ENCODE measurements at places on chromosomes 1 and 21.
A peak's percentile ranks its signal among the peaks of the same experiment; 100 is the strongest.

DNA sequence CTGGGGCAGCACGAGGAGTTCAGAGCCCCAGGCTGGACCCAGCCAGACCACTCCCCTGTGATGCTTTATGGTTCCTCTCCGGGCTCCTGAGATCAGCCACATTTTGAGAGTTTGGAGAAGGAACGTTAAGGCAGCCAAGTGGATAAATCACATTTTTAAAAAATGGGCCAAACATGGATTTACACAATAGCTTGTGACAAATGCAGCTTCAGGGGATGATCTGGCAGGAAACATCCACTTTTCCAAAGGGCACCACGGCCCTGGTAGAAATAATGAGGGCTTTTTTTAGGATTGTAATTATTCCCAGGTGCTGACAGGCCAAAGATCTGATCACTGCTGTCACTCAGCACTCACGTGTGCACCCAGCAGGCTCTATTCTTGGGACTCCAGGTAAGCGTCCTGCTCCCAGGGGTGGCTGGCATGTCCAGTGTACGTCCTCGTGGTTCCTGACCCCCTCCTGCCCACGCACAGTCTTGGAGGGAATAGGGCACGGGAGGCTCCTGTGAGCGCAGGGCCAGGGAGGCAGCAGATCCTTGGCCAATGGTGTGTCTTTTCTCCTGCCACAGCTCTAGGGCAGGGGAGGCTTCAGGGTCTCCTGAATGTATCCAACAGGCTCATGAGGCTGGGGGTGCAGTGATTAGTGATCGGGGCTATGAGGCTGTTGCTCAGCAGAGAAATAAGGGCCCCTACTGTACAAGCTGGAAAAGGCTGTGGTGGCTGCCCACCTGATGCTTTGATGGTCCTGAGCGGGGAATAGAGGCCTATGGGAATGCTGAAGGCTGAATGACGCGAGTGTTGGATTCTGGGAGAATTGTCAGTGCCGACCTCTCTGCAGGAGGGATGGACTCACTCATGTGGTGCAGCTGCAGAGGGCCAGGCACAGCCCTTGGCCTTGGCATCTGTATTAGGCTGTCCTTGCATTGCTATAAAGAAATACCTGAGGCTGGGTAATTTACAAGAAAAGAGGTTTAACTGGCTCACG lies 415.7 kb downstream of the PTPRU start:
- DNase-seq: no peak

DNA sequence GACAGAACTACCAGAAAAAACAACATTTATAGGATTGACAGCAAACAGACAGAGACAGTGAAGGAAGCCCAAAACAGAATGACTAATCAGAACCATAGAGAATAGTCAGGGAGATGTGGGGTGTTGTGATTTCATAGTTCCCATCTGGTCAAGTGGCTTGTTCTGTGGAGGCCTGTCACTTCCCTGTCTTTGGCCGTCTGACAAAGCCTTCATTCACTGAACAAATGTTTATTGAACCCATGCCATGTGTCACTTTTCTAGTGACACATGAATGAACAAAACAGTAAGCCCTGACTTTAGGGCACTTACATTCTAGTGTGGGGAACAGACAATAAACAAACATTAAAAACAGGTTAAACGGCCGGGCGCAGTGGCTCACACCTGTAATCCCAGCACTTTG lies 3.2 kb upstream of the SRRM1 start:
- no peak for DNase-seq

DNA sequence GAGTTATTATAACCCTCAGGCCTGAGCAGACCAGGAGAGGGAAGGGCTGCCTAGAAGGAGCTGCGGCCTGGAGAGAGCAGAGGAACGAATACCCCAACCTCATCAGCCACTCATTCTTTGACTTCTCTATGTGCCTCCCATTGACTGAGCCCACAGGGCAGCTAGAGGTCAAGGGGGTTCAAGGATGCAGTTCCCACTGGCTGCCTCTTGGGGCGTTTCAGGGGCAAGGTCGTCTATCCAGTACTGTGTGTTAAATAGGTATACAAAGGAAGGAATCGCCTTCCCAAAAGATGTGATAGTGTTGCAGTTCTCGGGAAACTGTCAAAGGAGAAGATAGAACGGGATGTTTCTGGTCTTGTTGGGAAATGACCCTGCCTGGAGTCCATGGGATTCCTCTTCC lies 250.6 kb downstream of the PRDM2 start:
- no peak for DNase-seq

- DNase-seq: no peak
These were observed 19.9 kb downstream of the AGPAT3 start for GRCh38 chr21:43884861-43885417.

GRCh38 chr1:41573194-41573593 lies 88.7 kb upstream of the EDN2 start:
- no peak for DNase-seq

DNA sequence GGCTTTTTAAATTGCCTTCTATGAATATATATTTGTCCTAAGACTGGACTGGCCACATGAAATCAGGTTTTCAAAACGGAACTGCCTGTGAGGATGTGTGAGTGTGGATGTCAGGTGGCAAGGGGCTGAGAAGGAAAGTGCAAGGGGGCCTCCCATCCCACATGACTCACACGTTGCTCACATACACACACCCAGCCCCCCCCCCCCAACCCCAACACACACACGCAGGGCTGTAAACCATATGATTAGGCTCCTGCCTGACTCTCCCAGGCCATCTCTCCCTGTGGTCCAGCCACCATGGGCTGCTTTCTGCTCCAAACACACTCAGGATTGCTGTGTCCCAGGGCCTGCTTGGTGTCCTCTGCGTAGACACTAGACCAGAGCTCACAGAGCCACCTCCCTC lies 22.4 kb downstream of the DEGS1 start:
- peak; percentile 89 for DNase-seq

DNA sequence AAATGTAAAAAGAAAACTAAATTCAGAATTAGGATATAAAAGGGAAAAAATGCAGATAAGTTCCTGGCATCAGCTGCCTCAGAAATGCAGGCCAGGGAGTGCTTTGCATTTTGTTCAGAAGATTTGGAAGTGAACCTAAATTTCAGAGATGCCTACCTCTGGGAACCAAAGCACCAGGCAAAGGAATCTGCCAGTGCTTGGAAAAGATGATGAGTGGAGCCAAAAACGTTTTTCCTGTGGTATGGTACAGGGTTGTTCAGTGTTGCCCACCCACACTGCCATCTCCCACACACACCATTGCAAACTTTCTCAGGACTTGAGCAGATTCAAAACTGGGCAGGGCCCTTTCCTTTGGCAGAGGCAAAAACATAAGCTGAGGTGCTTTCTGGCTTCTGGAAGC lies 349.5 kb downstream of the TGFB2 start:
- no peak for DNase-seq

DNA sequence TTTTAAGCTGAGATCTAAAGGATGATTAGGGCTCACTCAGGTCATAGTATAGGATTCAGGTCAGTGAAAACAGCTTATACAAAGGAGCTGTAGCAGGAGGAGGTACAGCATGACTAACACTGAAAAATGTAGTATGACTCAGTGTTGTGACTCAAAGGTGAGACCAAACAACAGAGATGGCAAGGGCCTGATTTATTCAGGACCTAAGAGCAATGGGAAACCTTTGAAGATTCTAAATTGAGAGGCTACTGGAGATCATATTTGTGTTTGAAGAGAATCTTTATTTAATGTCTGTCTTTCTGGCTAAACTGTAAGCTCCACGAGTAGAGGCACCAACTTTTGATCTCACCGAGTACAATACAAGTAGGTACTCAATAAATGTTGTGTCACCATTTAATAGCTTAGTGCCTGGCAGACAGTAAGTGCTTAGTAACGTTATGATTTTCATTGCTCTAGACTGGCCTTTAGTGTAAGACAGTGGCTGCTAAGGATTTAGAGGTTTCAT lies 43.5 kb downstream of the PRKAA2 start:
- DNase-seq: peak; percentile 67

DNA sequence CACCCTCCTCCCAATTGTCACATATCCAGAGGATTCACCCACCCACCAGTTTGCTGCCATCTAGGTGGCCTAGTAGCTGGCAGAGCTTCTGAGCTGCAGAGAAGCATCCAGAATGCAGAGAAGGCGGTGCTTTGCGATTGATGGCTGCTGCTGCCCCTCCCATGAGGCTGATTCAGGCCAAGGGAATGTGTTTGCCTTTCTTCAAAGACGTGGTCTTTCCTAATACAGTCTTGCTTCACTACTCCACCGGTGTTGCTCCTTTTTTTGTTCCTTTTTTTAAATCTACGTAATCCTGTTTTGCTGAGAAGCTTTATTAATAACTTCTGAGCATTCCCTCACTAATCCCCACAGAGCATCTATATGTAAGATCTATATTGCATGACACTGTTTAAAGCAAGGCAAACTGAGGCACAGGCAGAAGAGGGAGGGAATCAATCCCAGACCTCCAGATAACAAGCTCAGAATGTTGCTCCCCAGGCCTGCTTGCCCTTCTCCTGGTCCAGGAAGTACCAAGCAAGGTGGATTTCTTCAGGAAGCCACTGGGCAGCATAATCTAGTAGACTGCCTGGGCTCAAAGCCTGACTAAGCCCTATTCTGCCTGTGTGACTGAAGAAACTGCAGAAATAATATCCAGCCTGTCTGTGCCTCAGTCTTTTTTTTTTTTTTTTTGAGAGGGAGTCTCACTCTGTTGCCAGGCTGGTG lies 275.5 kb upstream of the FMN2 start:
- DNase-seq: peak; percentile 77

- DNase-seq: no peak
These were observed 1.3 kb downstream of the USP24 start for GRCh38 chr1:55213885-55214211.

- no peak for DNase-seq
These were observed 42.4 kb downstream of the CHD5 start for GRCh38 chr1:6137758-6138157.

DNA sequence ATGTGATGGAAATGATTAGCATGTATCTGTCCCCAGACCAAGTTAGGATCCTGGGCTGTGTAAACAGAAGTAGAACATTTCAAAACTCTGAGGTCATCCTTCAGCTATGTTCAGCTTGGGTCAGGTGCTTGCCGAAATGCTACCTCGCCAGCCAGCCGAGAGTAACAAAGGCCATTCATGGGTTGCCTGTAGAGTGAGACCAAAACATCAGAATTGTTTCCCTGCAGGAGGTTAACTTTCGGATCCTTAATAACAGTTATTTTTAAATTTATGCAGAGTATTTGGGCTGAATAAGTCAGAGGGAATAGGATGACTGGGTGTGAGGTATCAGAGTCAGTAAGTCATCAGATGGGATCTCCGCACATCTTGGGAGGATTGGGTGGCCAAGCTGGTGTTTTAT lies 35.6 kb downstream of the SMYD2 start:
- peak; percentile 32 for DNase-seq

DNA sequence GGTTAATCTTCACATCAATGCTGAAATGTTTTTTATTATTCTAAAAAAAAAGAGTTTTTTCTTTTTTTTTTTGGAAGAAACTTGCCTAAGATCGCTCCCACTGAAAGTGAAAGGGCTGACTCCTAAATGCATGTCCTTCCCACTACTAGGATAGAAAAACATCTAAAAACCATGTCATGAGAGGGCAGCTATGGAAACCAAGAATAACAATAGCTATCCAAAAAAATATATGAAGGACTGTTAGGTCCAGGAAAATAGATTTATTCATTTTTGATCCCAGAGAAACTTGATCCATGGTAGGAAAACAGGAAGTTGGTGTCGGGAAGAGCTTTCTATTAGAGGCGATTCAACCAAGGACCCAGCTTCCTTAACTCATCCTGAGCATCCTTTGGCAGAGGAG lies 23.1 kb upstream of the ROR1 start:
- DNase-seq: no peak

DNA sequence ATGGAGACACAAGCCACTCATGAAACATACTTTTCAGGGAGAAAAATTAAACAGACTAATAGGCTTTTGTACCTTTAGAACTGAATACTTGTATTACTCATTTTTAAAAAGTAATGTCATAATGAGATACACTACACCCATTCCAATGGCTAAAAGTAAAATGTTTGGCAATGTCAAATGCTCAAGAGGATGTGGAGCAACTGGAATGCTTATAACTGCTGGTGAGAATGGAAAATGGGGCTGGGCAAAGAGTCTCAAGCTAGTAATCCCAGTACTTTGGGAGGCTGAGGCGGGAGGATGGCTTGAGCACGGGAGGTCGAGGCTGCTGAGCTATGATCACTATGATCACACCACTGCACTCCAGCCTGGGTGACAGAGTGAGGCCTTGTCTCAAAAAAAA lies 86.3 kb downstream of the NKAIN1 start:
- no peak for DNase-seq

DNA sequence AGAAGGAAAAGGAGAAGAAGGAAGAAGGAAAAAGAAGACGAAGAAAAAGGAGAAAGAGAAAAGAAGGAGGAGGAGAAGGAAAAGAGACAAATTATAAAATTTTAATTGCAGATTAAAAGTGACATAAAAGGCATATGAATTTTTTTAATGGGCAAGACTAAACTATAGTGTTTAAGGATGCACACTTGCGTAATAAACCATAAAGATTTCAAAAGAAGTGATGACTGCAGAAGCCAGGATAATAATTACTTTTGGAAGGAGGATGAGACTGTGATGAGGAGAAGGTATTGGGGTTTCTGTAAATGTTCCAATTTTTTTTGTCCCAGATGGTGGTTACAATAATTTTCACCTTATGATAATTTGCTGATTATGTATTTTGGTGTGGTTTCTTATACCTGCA lies 243.1 kb upstream of the PKN2 start:
- no peak for DNase-seq

DNA sequence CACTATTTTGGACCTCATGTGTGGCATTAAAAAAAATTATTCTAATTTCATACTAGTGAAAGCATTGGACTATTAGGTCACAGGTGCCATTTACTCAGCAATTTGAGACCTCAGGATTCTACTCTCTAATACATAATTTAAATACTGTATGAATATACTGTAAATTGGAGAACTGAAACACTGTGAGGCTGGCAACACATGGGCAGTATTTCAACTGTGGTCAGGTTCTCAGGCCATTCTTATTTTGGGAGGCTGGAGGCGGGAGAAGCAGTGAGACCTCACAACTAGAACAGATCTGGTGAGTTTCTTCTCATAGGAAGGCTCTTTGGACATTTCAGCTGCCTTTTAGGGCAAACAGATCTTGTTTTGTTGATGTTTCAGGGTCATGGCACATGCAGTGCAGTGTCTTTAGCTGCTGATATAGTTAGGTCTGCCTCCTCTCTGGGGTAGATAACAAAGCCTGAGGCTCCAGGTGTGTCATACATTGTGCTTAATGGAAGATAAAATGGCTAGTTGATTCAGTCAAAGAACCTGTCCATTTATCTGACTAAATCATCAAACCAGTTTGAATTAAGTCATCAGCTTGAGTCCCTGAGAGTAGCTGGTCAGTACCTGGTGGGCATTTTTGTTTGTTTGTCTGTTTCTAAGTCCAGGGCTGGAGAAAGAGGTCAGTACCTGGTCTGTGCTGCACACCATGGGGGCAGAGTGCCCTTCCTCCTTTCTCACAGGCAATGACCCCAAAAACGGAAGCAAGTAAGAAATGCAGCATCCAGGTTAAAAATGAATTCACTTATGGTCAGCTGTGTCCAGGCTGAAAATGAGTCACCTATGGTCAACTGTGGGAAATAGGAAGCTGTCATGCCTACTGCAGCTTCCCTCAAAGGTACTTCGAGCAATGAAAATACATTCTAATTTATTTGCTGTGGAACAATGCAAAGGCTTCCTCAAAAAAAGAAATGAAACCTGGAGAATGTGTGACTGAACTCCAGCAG lies 216.2 kb downstream of the SDCCAG8 start:
- DNase-seq: no peak

- DNase-seq: no peak
These were observed 7.6 kb downstream of the RASSF5 start for GRCh38 chr1:206514813-206515387.

GRCh38 chr1:223000632-223001031 lies 142.4 kb downstream of the TLR5 start:
- DNase-seq: no peak

All from fibroblast of skin of right quadriceps (primary cell).